ENCODE measurements at places on chromosomes 13 and 19. TPM values are rescaled to one million over a fixed set of nuclear protein-coding genes. Genes with fewer than 3 reads are reported as not detected.
A peak's percentile ranks its signal among the peaks of the same experiment; 100 is the strongest.

DNA sequence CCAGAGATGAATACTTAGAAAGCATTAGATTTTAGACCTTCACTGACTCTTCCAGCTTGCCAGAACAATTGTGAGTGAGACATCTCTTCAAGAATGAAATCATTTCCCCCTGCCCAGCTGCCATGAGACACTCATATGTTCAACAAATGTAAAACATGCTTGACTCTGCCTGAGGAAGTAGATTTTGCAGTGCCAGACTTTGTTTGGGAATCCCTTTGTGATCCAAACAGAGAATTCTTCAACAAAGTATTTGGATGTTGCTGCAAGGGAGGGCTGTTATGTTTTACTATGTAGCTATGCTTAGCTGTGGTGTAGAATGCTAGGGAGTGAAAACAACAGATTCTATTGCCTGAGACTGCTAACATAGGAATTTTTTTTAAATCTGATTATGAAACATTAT, 416.4 kb downstream of the DCT start:
- no peak for DNase-seq

Gene MUC16
- total RNA-seq: not detected

DNA sequence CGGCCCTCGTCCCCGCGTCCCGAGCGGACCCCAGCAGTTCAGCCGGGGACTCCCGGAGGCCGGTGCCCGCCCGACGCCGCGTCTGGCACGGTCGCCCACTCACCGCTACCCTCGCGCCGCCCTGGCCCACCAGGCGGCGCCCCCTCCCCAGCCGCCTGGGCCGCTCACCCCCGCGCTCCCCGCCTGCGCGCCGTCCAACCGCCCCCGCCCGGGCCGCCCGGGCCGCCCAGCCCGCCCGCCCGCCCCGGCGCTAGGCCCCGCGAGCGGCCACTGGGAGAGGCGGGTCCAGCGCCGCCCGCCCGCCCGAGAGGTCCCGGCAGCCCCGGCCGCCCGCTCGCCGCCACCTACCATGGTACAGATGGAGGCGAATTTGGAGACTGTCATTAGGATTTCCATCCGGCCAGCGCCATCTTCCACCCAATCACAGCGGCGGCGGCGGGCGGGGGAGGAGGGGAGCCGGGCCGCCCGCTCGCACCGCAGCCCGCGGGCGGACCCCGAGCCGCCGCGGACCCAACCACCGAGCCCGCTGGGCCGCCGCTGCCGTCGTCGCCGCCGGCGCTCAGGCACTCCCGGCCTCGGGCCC, at the start of gene USP12:
Gene USP12 (minus strand): TSS at position 568 of the 583 bp plus-strand sequence. CDS start 172 bp downstream, at position 396.
- peak; percentile 20 for DNase-seq

DNA sequence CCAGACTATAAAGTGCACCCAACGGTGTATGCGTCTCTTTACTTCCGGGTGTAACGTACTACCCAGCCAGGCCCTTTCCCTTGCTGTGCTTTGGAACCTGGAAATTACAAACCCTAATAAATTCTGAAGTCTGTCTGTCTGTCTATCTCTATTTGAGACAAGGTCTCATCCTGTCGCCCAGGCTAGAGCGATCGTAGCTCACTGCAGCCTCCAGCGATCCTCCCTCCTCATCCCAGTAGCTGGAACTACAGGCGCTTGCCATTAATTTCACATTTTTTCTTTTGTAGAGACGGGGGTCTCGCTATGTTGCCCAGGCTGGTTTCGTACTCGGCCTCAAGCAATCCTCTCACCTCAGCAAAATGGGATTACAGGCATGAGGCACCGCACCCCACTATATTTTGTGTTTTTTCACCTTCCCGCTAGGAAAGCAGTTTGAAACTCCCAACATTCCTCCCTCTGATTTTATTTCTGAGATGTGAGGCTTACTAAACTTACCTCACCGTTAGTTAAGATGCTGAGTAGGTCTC, 469 bp upstream of the RNF6 start:
- DNase-seq: no peak

DNA sequence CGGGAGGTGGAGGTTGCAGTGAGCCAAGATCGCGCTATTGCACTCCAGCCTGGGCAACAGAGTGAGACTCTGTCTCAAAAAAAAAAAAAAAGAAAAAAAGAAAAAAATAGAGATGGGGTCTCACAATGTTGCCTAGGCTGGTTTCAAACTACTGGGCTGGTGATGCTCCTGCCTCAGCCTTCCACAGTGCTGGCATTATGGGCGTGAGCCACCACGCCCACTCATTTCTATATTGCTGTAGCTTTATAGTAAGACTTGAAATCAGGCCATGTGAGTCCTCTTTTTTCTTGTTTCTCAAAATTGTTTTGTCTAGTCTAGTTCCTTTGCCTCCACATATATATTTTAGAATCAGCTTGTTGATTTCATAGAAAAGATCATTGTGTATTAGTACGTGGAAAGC, 18.3 kb downstream of the DNM2 start:
- no peak for DNase-seq

DNA sequence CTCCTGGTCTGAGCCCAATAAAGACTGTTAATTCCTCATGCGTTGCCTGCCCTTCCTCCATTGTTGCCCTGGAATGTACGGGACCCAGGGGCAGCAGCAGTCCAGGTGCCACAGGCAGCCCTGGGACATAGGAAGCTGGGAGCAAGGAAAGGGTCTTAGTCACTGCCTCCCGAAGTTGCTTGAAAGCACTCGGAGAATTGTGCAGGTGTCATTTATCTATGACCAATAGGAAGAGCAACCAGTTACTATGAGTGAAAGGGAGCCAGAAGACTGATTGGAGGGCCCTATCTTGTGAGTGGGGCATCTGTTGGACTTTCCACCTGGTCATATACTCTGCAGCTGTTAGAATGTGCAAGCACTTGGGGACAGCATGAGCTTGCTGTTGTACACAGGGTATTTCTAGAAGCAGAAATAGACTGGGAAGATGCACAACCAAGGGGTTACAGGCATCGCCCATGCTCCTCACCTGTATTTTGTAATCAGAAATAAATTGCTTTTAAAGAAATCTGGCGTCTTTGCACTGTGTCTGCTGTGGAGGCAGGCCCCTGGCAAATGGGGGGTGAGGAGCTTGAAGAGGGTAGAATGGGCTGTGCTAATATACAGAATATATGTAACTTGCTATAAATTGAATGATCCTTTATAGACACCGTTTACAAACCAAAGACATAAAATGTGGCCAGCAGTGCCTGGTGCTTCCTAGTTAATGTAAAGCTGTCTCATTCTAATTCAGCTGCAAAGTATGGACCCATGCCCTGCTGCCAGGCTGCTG, 4.2 kb upstream of the RPS11 start:
- DNase-seq: no peak

DNA sequence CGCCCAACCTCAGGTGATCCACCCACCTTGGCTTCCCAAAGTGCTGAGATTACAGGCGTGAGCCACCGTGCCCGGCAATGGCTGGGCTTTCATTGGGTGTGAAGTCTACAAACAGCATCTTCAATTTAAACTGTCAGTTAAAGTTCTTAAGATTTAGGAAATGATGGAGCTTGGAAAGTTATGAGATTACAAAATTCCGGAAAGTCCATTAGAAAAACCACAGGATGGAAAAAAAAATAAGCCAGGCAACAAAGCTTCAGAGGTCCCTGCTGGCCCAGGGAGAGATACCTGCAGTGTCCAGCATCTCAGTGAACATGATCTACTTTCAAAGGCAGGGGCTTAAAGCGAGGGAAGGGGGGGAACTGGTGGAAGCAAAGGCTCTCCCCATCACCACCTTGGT, 4.6 kb upstream of the ZNF587B start:
- no peak for DNase-seq
